ENCODE measurements at places on chromosomes 5 and 9.

DNA sequence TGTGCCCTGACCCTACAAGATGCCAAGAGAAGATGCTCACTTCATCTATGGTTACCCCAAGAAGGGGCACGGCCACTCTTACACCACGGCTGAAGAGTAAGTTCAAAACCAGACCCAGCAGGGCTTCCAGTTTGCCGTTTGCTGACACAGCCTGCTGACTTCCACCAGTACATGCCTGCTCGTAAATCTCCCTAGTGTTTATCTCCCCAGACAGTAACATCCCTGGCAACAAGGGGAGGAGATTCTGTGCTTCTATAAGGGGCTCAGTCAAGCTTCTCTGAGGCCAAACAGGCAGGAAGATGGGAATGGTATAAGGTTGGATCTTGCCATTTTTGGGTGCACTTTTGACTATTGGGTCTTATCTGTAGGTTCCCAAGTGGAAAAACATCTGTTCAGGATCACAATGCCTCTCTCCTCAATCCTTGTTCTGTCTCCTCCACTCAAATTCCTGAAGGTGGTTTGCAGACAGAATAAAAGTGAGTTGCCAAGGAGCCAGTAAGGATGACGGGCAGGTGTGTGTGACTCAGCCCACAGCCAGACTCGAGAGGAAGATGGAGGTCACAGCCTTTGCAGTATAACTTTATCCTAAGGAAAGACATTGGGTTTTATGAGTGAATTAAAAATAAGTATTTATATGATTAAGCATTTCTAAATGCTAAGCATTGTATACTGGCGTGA, 1.9 kb downstream of the MLANA start:
- DNase-seq: no peak

DNA sequence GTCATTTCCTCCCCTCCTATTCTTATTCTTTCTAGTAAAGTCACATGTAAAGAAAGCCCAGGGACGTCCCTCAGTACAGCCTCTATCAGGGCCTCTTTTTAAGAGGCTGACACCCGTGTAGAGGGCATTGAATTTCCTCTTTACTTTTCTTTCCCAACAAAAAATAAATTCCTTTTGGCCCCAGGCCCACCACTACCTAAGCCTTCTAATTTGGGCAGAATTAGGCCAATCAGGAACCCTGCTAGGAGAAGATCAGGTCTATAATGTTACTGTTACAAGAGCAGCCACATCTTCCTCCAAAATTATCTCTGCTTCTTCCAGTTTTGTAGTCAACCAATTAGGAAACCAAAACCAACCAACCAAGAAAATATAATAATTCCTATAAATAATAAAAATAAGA, 189.6 kb upstream of the NREP start:
- DNase-seq: no peak

GRCh38 chr5:110045158-110045557, 355.4 kb downstream of the MAN2A1 start:
- no peak for DNase-seq

DNA sequence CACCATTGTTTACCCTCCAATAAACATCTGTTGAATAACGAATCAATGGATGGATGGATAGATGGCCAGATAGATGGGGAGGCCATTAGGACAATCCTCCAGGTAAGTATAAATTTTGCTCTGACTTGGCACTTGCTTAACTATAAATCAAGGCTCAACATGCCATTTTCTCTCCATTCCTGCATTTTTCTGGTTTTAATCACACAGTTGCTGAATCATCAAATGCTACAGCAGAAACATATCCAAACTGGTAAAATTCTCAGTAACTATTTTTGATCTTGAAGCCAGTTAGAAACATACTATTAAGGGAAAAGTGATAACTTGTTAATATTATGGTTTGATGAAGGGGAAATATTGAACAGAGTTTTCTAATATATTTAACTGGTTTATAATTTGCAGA, 71.5 kb upstream of the MTAP start:
- DNase-seq: no peak

DNA sequence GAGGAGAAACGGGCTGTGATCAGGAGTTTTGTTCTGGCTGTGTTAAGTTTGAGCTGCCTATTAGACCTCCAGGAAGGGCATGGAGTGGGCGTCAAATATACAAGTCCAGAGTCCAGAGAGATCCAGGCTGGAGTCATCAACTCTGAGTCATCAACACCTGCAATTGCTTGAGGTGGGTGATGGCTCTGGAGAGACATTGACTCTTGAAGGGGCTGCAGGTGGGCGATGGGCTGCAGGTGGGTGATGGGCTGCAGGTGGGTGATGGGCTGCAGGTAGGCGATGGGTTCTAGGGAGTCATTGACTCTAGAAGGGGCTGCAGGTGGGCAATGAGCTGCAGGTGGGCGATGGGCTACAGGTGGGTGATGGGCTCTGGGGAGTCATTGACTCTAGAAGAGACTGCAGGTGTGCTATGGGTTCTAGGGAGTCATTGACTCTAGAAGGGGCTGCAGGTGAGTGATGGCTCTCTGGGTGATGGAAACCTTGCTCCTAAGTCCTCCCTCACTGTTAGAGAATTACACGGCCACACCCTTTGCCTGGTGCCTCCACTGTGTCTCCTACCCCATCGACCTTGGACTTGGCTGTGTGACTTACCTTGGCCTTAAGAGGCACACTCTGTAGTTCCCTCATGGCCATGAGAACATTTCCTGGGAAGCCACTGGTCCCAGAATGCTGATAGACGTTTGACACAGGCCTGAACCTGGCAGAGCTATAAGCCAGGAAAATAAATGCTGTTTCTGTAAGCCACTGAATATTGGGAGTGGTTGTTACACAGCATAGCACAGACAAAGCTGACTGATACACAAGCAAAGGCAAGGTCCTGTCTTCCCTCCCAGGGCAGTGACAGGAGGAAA, 10.4 kb upstream of the FIBCD1 start:
- DNase-seq: no peak

DNA sequence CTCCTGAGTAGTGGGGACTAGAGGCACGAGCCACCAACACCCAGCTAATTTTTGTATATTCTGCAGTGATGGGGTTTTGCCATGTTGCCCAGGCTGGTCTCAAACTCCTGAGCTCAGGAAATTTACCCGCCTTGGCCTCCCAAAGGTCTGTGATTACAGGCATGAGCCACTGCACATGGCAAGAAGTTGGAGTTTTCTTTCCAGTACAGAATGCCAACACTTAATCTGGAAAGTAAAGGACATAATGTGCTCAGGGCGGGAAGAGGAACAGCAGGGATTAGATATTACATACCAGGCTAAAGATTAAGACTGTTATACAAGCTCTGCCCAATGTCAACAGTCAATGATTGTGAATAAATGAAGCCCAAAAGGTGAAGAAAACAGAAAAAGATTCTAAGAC, 47.2 kb upstream of the AGXT2 start:
- no peak for DNase-seq

- no peak for DNase-seq
These were observed 874.7 kb downstream of the EFNA5 start for GRCh38 chr5:106796081-106796480.

- no peak for DNase-seq
These were observed 42.8 kb upstream of the IL6ST start for GRCh38 chr5:56037531-56038010.

DNA sequence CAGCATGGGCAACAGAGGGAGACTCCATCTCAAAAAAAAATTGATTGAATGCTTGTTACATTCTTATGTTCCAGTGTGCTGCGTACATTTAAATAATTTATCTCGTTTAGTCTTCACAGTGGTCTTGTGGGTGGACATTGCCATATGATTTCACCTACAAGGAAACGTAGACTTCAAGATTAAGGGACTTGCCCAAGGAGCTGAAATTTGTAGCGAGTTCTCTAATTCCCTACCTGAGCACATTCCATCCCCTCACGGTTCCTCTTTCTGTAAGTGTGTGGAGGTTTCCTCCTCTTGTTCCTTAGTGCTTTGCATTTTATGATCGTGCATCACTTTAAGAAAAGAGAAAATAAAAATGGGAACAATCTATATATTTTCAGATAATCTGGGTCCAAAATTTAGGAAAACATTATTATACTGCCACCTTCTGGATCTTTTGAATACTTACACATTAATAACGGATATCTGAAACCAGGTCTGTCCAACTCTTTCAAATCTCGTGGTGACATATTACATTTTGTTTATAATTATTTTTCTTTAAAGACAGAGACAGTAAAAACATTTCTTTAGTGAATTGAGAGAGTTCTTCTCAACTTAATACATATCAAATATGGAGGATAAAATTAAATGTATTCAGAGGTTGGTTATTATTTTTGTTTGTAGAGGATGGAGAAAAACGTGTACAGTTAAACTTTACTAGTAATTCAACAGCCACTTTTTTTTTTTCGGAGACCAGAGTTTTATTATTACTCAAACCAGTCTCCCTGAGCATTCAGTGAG, 29.9 kb upstream of the C7 start:
- DNase-seq: no peak
